ENCODE measurements at places on chromosomes 3 and 15. TPM values are rescaled to one million over a fixed set of nuclear protein-coding genes. Genes with fewer than 3 reads are reported as not detected.

- DNase-seq, result no peak
These were observed 265.4 kb downstream of the FAM43A start for GRCh38 chr3:194950906-194951628.

DNA sequence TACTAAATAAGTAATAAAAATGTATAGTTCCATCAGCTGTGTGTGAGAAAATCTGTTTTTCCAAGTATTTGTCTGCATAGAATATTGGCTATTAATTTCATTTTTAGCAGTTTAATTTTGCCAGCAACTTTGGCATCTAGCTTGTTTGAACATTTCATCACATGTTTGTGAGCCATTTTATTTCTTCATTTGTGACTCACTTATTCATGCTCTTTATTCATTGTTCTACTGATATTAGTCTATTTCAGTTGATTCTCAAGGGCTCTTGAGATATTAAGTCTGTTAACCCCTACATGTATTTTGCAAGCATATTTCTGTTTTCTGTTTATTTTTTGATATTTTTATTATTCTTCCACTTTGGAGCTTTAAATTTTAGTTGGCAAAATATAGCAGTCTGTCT is 74.0 kb upstream of the PHLDB2 start:
- no peak for DNase-seq

- no peak for DNase-seq
These were observed 251.1 kb downstream of the OCA2 start for GRCh38 chr15:27847775-27848710.

- no peak for DNase-seq
These were observed 40.2 kb downstream of the DOCK3 start for GRCh38 chr3:50714946-50715345.

GRCh38 chr3:120567370-120568201 is 28.6 kb upstream of the NDUFB4 start:
- peak; percentile 11 for DNase-seq

Gene PDZRN3
- polyA plus RNA-seq, result not detected

Gene PLSCR2
- not detected for polyA plus RNA-seq

Gene HHATL
- polyA plus RNA-seq, result 0.26 TPM
